Liver (tissue), 10 donors: ENCODE measurements at places on chromosomes 6 and 20. TPM values are rescaled to one million over a fixed set of nuclear protein-coding genes. Genes with fewer than 3 reads are reported as not detected.
A peak's percentile ranks its signal among the peaks of the same experiment; 100 is the strongest.

OR2H1 gene
- not detected for polyA plus RNA-seq

DNA sequence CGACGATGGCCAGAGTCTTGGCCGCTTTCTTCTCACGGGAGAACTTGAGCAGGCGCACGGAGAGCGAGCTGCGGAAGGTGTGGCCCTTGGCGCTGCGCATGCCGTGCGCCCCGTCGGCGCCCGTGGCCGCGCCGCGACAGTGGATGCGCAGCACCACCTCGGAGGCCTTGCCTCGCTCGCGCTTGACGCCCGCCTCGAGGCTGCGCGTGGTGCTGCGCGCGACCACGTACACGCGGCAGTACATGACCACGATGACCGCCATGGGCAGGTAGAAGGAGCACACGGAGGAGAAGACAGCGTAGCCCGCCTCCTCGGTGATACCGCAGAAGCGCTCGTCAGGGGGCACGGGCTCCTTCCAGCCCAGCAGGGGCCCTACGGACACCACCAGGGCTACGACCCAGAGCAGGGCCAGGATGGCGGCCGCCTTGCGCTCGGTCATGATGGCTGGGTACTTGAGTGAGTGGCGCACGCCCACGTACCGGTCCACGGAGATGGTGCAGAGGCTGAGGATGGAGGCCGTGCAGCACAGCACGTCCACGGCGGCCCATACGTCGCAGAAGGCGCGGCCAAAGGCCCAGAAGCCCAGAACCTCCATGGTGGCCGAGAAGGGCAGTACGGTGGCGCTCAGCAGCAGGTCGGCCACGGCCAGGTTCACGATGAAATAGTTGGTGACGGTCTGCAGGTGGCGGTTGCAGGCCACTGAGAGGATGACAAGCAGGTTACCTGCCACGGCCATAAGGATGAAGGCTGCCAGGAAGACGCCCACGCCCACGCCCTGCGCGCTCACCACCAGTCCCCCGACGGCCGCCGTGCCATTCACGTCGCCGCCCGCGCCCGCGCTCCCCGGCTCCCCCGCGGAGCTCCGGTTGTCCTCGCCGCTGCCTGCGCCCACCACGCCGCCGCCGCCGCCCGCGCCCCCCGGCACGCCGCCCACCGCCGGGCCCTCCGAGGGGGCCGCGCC, 232.8 kb upstream of the RNF24 start:
- DNase-seq: no peak

DNA sequence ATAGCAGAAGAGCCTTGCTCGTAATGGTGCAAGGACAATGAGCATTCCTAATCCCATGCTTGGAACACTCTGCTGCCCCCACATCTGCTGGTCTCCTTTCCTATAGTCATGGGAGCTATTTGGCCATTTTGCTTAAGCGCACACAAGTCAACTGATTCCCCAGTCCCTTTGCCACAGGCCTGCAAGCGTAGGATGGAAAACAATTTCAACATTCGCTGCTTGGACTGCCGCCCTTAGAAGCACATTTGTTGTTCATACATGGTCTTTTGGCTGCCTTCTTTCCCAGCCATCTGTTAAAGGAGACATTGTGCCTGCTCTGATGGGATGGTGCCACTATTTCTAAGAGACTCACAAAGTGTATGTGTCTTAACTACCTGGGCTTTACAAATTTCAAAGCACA, 96.9 kb downstream of the RFX6 start:
- no peak for DNase-seq

SAMD3 gene
- 0.08 TPM for polyA plus RNA-seq

DNA sequence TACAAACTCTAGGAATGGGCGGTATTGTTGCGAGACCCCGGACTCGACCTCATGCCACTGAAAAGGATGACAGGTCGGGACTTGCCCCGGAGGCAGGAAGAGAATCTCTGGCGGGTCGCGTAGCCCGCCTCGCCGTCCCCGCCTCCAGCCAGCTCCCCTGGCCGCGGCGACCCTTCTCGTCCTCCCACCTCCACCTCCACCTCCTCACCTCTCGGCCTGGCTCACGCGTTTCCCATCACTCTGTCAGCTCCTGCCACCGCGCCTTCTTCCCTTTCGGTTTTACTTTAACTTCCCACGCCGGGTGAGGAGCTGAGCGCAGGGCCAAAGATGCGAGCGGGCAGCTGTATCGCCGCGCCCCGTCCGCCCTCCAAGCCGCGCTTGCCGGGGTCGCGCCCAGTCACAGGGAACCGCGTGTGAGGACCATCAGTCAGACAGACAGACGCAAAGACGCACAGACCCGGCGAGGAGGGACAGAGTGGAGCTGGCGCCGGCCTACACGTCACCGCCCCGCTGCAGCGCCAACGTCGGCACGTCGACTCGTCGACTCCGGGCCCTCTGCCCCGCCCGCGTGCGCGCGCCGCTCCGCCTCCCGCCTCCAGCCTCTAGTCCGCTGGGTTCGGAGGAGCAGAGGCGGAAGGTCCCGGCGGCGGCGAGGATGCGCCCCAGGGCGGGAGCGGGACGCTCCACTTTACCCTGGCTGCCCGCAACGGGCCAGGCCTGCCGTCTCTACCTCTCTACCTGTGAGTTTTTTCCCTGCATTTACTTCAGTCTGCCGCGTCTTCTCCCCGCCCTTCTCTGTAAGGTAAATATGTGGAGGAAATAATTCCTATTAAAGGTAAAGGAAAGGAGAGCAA, at the start of gene ASCC3:
ASCC3 (minus strand) TSS at position 477 of the 854 bp plus-strand sequence. CDS start 13,332 bp downstream, outside the sequence.
- DNase-seq: peak; percentile 94

KIFC1 gene
- 2.2 TPM for polyA plus RNA-seq

DNA sequence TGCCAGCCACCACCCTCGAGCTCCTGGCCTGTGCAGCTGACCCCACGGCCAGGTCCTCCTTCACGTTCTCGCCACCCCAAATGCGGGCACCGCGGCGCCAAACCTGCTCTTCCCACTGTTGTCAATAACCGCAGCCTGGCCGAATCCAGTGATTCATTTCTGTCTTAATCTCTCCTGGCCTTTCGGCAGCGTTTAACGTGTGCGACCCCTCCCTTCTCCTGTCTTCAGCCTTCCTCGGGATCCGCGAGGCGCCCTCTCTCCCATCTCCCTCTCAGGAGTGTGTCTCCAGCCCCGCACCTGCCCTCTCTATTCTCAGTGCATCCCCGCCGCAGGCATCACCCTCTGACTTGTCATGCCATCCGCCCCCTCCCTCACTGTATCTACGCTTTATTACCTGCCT, 91.4 kb downstream of the THBS2 start:
- peak; percentile 17 for DNase-seq

- no peak for DNase-seq
These were observed 1.7 kb upstream of the POU5F1 start for GRCh38 chr6:31171931-31172905.
